Cardiac septum (tissue), 1 donor: ENCODE measurements at places on chromosomes 2 and 18. TPM values are rescaled to one million over a fixed set of nuclear protein-coding genes. Genes with fewer than 3 reads are reported as not detected.

DNA sequence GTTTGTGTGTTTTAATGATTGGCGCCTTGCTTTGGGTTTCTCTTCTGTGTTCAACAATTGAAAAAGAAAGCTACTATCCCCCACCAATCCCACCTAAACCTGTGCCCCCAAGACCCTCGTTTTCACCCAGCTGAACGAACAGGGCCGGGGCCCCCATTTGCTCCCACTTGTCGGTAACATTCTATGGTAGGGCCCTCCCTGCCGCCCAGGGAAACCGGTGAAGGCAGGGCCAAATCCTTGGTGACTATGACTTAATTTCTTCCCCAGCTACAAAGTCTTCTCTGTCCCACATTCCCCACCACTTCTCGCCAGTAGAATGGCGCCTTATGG is 598 bp upstream of the SNRNP200 start:
- DNase-seq: no peak

DNA sequence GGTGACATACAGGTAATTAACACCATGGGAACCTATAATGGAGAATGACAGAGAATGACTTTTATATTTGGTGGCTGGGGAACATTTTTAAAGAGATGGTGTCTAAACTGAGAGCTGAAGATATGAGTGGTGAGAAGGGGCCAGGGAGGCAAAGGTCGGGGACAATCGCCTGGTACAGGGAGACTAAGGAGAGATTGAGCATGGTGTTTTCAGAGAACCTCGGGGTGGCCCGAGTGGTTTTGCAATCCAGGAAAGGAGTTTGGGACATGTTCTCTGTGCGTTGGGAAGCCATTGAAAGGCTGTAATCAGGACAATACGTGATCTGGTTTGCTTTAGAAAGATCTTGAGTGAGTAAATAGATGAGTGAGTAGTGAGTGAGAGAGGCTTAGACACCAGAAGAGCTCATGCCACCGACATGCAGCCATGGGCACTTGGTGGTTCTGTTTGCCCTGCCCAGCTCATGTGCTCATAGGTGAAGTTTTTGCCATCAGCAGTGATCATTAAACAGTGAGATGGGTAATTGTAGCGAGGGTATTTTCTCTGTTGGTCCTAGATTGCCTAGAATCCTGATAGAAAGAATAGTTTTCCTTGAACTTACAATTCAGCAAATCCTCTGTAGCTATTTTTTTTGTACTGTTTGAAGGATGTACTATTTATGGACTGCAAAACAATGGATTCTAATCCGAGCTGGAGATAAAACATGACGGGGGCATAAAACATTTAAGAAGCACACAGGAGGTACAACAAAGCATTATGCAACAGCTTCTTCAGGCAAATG is 114.7 kb downstream of the SH3RF3 start:
- no peak for DNase-seq

DNA sequence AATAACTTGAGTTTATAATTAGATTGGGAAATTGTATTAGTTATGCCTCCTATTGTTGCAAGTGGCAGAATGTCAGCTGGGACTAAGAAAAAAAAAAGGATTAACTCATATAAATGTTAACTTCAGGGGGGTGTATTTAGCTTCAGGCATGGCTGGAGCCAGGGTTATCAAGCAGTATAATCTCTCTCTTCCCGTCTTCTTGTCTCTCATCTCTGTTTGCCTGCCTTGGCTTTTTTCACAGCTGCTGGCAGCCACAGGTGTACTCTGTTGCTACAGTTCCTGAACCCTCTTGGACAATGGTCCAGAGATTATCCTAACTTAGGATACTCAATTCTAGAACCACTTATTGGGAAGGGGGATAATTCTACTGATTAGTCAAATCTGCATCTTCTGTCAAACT is 370.7 kb upstream of the MEX3C start:
- no peak for DNase-seq

COX7A2L gene
- 94.6 TPM for total RNA-seq

DNA sequence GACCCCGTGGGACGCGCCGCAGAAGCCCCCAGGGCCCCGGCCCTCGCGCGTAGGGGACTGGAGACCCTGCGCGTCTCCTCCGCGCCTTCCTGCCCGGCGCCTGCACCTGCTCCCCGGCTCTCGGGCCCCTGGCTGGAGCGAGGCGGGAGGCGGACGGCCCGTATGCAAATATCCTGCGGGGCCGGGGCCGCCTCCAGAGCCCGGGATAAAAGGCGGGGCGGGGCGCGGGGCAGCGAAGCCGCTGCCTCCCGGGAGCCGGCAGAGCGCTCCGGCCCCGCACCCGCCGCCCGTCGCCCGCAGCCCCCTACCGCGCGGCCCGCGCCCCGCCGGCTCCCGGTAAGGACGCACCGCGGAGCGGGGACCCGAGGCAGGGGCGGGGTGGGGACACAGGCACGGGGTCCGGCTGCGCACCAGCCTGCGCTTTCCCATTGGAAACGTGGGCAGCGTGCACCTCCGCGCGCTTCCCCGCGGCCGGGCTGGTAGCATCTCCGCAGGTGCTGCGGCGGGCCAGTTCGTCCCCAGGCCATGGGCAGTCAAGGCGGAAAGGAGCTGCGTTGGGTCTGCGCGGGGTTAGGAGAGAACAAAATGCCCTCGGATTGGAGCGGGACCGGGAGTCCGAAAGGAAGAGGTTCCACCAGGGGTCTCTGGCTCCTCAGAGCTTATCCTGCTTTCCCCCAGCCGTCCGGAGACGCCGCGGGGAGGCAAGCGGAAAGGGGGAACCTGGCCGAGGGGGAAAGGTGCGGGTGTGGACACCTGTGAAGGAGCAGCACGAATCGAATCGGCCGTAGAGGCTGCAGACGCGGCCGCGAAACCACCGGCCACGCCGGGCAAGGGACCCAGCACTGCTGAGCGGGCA is at the start of gene ATP6V1C2:
TSS of gene ATP6V1C2 (plus strand) at position 235 of the 856 bp plus-strand sequence. CDS start 1,220 bp downstream, outside the sequence.
- DNase-seq: no peak
